ENCODE measurements at places on chromosomes 5 and 9. TPM values are rescaled to one million over a fixed set of nuclear protein-coding genes. Genes with fewer than 3 reads are reported as not detected.

The PLAC8L1 gene
- not detected for total RNA-seq

The ORM1 gene
- not detected for total RNA-seq

The VCAN gene
- total RNA-seq, result 200 TPM

The IL5 gene
- not detected for total RNA-seq

The EGR1 gene
- total RNA-seq, result 5.2 TPM

The SLC6A7 gene
- under 0.01 TPM for total RNA-seq

The TBC1D9B gene
- total RNA-seq, result 63.5 TPM

The STPG3 gene
- total RNA-seq, result not detected

The BRINP1 gene
- total RNA-seq, result not detected

The FOXE1 gene
- total RNA-seq, result 0.22 TPM

The UNC13B gene
- 35.4 TPM for total RNA-seq

The SYK gene
- total RNA-seq, result under 0.01 TPM

The BARHL1 gene
- not detected for total RNA-seq

The C9orf50 gene
- total RNA-seq, result not detected

The SREK1IP1 gene
- 8.3 TPM for total RNA-seq

The BSPRY gene
- total RNA-seq, result not detected

The DDX4 gene
- total RNA-seq, result not detected

The NUTM2F gene
- not detected for total RNA-seq

The C5orf58 gene
- total RNA-seq, result under 0.01 TPM

The GRPEL2 gene
- 35.9 TPM for total RNA-seq

The WDR38 gene
- total RNA-seq, result not detected

The GMCL2 gene
- not detected for total RNA-seq

The ZMYND19 gene
- 30.6 TPM for total RNA-seq

The TPM2 gene
- total RNA-seq, result 1,162 TPM

The RETREG1 gene
- total RNA-seq, result 0.66 TPM

The XPA gene
- total RNA-seq, result 7.4 TPM

The TICAM2 gene
- 1.1 TPM for total RNA-seq

The NSD1 gene
- total RNA-seq, result 59.6 TPM

The GNA14 gene
- total RNA-seq, result 1.3 TPM

The FRRS1L gene
- total RNA-seq, result not detected

The SLC36A2 gene
- total RNA-seq, result not detected

The IRX1 gene
- not detected for total RNA-seq

The ZDHHC11B gene
- total RNA-seq, result 0.22 TPM

The PPP2R2B gene
- not detected for total RNA-seq

The HK3 gene
- under 0.01 TPM for total RNA-seq

The PCDHGA5 gene
- total RNA-seq, result 1.5 TPM

The ARL10 gene
- 11.6 TPM for total RNA-seq

The RANBP17 gene
- 13.6 TPM for total RNA-seq

The PRUNE2 gene
- total RNA-seq, result 0.72 TPM

The SEMA4D gene
- not detected for total RNA-seq

The FBP1 gene
- not detected for total RNA-seq

The SPATA31D4 gene
- not detected for total RNA-seq

The ANGPTL2 gene
- 21.2 TPM for total RNA-seq

The TUSC1 gene
- 0.44 TPM for total RNA-seq

The OR1L1 gene
- total RNA-seq, result not detected

The BHMT gene
- 0.86 TPM for total RNA-seq

The ITGA2 gene
- total RNA-seq, result 29.1 TPM

The F2RL2 gene
- total RNA-seq, result 6.6 TPM

Measured in placental pericyte (primary cell).